Ovary (tissue), 10 donors: ENCODE measurements at places on chromosomes 3 and 15. TPM values are rescaled to one million over a fixed set of nuclear protein-coding genes. Genes with fewer than 3 reads are reported as not detected.

The C3orf18 gene
- 17.7 TPM for total RNA-seq

The PAQR9 gene
- total RNA-seq, result not detected

The LSAMP gene
- total RNA-seq, result 6.9 TPM

The ULK4 gene
- total RNA-seq, result 6.6 TPM

The MUC20 gene
- total RNA-seq, result 11.3 TPM

The HES1 gene
- total RNA-seq, result 41.3 TPM

The GUCA1C gene
- not detected for total RNA-seq

The SV2B gene
- total RNA-seq, result 0.18 TPM

The ALG1L2 gene
- total RNA-seq, result 0.54 TPM

GRCh38 chr3:77530870-77531269 lies 491.0 kb downstream of the ROBO2 start:
- no peaks in the 10 kb centered on the region for H3K36me3 ChIP-seq
- no peak overlapping the region for H3K4me3 ChIP-seq
- no peaks in the 10 kb centered on the region for H3K4me1 ChIP-seq
- no peaks in the 10 kb centered on the region for H3K27me3 ChIP-seq
- DNase-seq, result no peak

GRCh38 chr3:20123131-20123652 lies 62.8 kb downstream of the SGO1 start:
- H3K4me3 ChIP-seq, result no peak overlapping the region
- no peak overlapping the region for H3K27ac ChIP-seq
- DNase-seq, result no peak
- no peaks in the 10 kb centered on the region for H3K36me3 ChIP-seq
- H3K4me1 ChIP-seq, result peaks cover 2% of the 10 kb centered on the region

- no peak for DNase-seq
- H3K4me1 ChIP-seq, result no peaks in the 10 kb centered on the region
- H3K36me3 ChIP-seq, result no peaks in the 10 kb centered on the region
- no peak overlapping the region for H3K4me3 ChIP-seq
- no peak overlapping the region for H3K27ac ChIP-seq
These were observed 21.2 kb upstream of the MTMR14 start for GRCh38 chr3:9627901-9628633.

GRCh38 chr3:30766522-30766921 lies 127.9 kb downstream of the GADL1 start:
- no peaks in the 10 kb centered on the region for H3K27me3 ChIP-seq
- no peaks in the 10 kb centered on the region for H3K36me3 ChIP-seq
- no peaks in the 10 kb centered on the region for H3K4me1 ChIP-seq
- H3K27ac ChIP-seq, result no peak overlapping the region
- H3K4me3 ChIP-seq, result no peak overlapping the region
- DNase-seq, result no peak

DNA sequence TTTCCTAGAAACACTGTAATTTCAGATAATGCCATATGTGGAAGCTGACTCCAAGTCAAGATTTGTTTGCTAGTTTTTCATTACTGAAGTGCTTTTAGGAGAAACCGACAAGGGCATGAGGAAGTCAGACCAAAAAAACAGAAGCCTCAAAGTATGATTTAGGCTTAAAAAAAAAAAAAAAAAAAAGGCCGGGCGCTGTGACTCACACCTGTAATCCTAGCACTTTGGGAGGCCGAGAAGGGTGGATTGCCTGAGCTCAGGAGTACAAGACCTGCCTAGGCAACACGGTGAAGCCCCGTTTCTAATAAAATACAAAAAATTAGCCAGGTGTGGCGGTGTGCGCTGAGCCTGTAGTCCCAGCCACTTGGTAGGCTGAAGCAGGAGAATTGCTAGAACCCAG lies 11.6 kb downstream of the RPL15 start:
- no peaks in the 10 kb centered on the region for H3K4me1 ChIP-seq
- DNase-seq, result no peak

DNA sequence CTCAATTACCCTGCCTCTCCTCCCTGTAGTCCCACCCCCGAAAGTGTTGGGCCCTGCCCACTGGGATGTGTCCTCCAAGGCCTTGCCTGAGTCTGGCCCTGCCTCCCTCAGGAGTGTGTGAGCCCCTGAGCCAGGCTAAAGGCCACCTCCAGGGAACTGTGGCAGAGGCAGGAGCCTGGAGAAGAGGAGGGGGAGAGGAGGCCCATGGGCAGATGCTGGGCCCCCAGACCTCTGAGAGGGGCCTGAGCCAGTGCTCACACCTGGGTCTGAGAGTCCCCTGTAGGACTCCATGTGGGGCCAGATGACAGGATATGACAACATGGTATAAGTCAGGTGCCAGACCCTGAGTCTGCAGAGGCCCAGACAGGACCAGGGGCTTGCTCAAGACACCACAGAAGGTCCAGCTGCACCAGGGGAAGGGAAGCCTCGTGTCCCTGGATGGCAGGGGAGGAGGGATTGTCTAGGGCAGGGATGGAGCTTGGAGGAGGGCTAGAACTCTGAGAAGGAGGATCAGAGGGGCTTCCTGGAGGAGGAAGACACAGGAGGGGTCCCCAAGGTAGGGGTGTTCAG lies 217.9 kb downstream of the TBC1D2B start:
- H3K4me3 ChIP-seq, result no peak overlapping the region
- no peaks in the 10 kb centered on the region for H3K4me1 ChIP-seq
- H3K36me3 ChIP-seq, result no peaks in the 10 kb centered on the region
- H3K27me3 ChIP-seq, result no peaks in the 10 kb centered on the region
- H3K27ac ChIP-seq, result no peak overlapping the region

DNA sequence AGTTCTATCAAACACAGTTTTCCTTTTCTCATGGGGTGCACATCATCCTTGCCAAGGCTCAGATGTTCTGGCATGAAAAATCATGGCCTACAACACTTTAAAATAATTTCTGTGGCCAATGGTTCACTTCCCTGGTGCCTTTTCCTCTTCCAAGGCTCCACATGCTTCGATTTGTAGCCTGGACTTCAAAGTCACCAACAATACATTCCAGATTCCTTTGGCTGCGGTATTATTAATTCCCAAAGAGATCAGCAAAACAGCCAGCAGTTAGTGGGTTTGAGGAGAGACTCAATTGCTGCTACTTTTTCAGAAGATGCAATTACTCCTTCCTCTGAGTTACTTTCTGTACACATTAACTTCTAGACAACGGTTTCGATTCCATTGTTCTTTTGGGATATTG lies 80.3 kb upstream of the CCDC80 start:
- H3K36me3 ChIP-seq, result no peaks in the 10 kb centered on the region

DNA sequence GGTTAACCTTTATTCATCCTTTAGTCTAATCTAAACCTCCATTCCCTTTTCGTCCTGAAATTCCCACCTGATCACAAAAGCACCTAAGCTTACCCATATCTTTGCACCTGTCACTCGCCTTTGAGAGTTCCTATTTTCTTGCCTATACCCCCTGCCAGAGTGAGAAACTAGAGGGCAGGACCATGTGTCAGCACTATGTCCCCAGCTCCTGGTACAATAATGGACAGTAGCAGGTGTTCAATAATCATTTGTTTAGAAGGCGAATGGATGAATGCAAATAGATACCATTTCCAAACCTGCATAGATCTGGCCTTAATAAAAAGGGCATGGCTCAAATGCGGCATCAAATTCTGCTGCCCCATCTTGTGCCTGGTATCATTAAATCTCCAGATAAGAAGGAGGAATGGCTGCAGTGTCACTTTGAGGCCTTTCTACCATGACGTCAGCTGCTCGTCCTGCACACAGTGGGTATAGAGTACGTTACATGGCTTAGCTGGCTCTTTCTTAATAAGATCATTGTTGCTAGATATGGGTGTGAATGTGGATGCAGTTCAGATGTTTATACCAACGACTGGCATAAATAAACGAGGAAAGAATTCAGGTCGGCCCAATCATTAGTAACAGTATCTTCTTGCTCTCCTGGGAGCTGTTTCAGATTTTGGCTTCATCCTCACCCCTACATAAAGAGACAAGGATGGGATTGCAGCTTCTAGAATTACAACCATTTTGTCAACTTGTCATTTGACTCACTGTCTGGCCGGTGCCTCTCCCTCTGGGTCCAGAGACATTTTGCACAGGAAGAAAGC lies 148.7 kb downstream of the RORA start:
- H3K27me3 ChIP-seq, result no peaks in the 10 kb centered on the region
- H3K36me3 ChIP-seq, result no peaks in the 10 kb centered on the region
- DNase-seq, result no peak
- H3K4me3 ChIP-seq, result no peak overlapping the region

DNA sequence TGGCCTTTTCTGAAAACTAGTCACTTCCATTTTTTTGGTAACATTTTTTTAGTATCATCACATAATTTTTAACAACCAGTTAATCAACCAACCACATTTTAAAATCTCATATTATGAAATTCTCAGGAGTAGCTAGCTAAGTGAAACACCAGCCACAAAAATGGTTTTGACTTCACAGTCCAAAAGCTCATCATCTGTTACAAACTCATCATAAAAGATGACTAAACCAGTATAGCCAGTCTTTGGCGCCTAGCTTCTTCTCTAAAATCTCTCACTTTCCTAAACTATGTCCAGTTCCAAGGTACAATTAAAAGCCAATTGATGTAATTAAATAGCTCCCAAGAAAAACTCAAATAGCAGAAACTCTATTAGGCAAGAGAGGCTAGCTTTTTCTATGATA lies 88.2 kb upstream of the ZNF385D start:
- no peaks in the 10 kb centered on the region for H3K36me3 ChIP-seq
- H3K4me1 ChIP-seq, result no peaks in the 10 kb centered on the region
- no peaks in the 10 kb centered on the region for H3K27me3 ChIP-seq
- no peak for DNase-seq
- no peak overlapping the region for H3K27ac ChIP-seq
- H3K4me3 ChIP-seq, result no peak overlapping the region

GRCh38 chr15:74609938-74610301 lies 5.7 kb upstream of the CLK3 start:
- no peak overlapping the region for H3K27ac ChIP-seq
- no peak for DNase-seq
- H3K36me3 ChIP-seq, result no peaks in the 10 kb centered on the region
- no peaks in the 10 kb centered on the region for H3K27me3 ChIP-seq
- H3K4me1 ChIP-seq, result peaks cover 9% of the 10 kb centered on the region
- H3K4me3 ChIP-seq, result no peak overlapping the region

DNA sequence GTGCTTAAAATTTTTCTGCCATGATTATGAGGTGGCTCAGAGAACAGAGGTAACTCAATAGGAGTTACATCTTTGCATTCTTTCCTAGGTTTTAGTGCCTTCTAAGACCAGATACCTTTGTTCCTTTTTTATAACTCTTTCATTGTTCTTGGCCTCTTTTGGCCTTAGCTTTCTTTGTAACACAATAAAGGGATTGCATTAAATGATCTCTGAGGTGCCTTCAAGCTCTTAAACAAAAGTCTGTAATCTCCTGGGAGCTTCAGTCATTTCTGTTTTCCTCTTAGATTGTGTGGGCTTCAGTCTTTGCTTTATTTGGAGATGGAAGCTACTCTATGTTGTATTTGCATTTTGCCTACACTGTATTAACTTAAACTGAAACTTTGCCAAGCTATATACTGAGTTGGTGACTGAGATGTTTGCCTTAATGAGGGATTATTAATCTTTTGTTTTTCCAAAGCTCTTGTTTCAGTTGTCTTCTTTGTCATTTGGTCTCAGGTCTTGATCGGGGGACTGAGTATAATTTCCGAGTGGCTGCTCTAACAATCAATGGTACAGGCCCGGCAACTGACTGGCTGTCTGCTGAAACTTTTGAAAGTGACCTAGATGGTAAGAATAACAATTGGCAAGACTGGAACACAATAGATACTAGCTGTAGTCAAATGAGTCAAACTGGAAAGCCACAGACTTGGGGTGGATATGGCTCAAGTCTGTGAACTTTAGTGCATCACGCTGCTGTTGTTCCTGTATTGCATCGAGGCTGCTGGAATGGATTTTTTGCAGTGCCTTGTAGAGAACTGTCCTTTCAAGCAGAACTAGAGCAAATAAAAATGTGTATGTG lies 110.3 kb downstream of the HCN4 start:
- no peaks in the 10 kb centered on the region for H3K27me3 ChIP-seq
- H3K4me1 ChIP-seq, result no peaks in the 10 kb centered on the region
- no peaks in the 10 kb centered on the region for H3K36me3 ChIP-seq
- DNase-seq, result no peak
- H3K4me3 ChIP-seq, result no peak overlapping the region

- H3K36me3 ChIP-seq, result no peaks in the 10 kb centered on the region
- H3K27ac ChIP-seq, result no peak overlapping the region
These were observed 1.4 kb downstream of the POLG start for GRCh38 chr15:89333011-89333860.

GRCh38 chr3:25469558-25469957 lies 41.5 kb downstream of the RARB start:
- no peaks in the 10 kb centered on the region for H3K36me3 ChIP-seq
- peaks cover 4% of the 10 kb centered on the region for H3K4me1 ChIP-seq
- no peak overlapping the region for H3K4me3 ChIP-seq
- H3K27me3 ChIP-seq, result no peaks in the 10 kb centered on the region
- peak; percentile 53 for DNase-seq

GRCh38 chr15:74250266-74250665 lies 14.1 kb downstream of the CCDC33 start:
- no peaks in the 10 kb centered on the region for H3K27me3 ChIP-seq
- H3K27ac ChIP-seq, result no peak overlapping the region
- peaks cover 2% of the 10 kb centered on the region for H3K4me1 ChIP-seq
- H3K4me3 ChIP-seq, result no peak overlapping the region
- H3K36me3 ChIP-seq, result no peaks in the 10 kb centered on the region

DNA sequence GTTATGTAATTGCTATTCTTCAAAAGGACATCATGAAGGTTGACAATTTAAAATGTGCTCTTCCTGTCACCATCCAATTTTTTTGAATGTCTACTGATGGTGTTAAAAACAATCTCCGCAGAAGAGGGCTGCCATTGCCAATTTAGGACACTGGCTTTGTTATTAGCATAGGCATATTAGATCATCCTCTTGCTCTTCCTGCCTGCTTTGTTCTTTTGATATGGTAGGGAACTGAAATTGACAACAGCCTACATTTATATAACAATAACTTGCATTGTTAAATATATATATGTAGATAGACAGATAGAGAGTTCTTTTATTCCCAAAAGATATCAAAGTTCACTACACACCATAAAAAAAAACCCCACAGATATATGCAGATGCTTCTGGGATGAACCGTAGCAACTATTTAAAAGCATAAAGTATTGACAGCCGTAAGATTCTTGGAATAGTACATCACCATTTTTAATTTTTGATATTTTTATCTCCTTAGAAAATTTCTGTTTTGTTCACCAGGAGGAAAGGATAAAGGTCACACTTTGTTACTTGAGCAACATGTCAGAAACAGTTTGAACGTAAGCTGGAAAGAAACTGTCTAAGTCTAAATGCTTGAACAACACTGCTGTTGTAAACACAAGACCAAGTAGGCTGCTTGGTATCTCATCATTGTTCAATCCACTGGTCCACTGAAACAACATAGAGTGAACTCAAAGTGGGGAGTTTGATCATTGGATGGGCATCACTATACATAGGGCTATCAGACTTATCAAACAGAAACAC lies 66.5 kb downstream of the MDFIC2 start:
- DNase-seq, result no peak
- H3K36me3 ChIP-seq, result no peaks in the 10 kb centered on the region
- H3K4me3 ChIP-seq, result no peak overlapping the region
- peaks cover 3% of the 10 kb centered on the region for H3K27me3 ChIP-seq
- H3K4me1 ChIP-seq, result no peaks in the 10 kb centered on the region
